ENCODE measurements at places on chromosomes 3 and 15.
A peak's percentile ranks its signal among the peaks of the same experiment; 100 is the strongest.

DNA sequence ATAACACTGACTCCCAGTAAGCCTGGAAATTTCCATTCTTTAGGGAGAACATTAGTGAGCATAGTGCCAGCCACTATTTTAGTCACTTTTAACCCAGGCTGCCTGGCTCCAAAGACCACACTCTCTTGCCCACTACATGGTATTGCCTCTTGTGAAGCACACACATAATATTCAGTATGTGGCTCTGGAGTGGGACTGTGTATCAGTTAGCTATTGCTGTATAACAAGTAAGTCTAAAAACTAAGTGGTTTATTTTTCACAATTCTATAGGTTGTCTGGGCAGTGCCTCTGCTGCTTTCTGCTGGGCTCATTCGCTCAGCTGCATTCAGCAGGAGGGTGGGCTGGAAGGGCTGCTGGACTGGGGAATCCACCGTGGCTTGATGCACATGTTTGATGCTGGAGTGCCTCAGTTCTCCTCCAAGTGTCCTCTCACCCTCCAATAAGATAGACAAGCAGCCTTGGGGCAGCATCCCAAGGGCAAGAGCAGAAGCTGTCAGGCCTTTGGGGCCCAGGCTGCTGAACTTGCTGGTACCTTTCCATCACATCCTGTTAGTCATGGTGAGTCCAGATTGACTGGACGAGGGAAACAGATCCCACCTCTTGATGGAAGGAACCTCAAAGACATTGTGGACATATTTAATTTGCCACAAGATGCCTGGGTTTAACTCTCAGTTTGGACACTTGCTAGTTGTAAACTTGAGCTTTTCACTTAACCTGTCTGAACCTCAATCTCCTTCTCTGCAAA, 66.6 kb upstream of the TLE3 start:
- DNase-seq: no peak

DNA sequence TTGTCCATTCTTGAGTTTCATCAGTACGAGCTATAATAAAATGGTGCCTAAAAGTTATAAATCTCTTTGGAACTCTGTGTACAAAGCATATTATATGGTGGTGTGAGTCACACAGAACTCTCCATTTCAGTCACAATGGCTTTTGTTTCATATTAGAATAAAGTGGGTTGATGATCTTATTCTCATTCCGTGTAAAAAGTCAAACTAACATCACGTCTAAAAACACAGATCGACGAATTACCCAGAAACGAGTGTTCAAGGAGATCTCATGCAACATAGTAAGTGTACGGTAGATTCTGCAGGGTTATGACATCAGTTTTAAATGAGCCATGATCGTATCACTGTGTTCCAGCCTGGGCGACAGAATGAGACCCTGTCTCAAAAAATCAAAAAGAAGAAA, 122.4 kb downstream of the FOXP1 start:
- DNase-seq: no peak

DNA sequence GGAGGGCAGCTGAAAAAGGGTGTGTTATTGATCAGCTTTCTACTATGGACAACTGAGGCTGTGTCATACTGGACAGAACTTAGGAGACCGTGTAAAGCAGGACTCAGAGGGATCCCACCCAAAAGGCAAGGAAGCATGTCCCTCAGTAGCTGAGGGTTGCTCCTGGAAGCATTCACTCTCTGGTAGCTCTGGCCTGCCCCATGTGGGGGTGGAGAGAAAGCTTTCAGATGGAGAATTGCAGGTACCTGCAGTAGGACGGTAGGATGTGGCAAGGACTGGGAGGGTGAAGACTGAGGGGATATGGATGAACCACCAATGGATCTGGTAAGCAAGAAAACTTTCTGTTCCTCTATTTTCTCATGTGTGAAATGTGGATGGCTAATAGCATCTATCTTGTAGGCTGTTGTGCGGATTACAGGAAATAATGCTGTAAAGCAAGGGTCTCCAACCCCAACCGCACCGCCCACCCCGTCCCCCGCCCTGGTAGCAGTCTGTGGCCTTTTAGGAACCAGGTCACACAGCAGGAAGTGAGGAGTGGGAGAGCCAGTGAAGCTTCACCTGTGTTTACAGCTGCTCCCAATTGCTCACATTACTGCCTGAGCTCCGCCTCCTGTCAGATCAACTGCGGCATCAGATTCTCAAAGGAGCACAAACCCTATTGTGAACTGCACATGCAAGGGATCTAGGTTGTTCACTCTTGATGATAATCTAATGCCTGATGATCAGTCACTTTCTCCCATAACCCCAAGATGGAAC, 157.7 kb upstream of the PROK2 start:
- DNase-seq: no peak

DNA sequence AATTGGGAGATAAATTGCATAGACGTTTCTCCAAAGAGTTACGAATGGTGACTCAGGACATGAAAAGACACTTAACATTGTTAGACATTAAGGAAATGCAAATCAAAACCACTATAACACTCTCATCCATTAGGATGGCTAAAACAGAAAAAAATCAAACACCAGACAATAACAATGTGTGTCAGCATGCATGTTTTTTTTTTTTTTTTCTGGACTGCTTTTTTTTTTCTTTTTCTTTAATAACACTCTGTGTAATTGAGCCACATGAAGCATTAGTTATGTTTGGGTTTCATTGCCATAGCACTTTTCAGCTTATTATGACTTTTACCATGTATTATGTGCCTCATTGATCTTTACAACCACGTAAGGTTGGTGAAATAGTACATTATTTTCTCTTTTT, 95.0 kb downstream of the NFKBIZ start:
- no peak for DNase-seq

DNA sequence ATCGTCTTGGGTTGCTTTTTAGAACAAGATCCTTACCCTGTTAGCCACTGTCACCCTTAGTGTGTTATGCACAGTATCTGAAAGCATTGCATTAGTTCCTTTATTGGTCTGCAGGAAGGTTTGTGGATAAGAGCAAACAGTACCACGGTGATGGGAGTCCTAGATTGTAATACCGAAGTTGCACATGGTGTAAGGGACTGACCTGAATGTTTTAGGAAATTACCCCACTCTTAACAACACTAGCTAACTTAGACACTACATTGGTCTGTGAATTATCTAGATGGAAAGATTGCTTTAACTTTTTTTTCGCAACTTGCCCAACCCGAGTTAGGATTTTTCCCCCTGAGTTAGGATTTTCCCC, 1.3 kb downstream of the STT3B start:
- peak; percentile 17 for DNase-seq
